PC-3 (cell line): ENCODE measurements at places on chromosomes 3 and 15.

GRCh38 chr15:36265422-36265821 is 314.0 kb upstream of the CDIN1 start:
- DNase-seq = peak; percentile 17

DNA sequence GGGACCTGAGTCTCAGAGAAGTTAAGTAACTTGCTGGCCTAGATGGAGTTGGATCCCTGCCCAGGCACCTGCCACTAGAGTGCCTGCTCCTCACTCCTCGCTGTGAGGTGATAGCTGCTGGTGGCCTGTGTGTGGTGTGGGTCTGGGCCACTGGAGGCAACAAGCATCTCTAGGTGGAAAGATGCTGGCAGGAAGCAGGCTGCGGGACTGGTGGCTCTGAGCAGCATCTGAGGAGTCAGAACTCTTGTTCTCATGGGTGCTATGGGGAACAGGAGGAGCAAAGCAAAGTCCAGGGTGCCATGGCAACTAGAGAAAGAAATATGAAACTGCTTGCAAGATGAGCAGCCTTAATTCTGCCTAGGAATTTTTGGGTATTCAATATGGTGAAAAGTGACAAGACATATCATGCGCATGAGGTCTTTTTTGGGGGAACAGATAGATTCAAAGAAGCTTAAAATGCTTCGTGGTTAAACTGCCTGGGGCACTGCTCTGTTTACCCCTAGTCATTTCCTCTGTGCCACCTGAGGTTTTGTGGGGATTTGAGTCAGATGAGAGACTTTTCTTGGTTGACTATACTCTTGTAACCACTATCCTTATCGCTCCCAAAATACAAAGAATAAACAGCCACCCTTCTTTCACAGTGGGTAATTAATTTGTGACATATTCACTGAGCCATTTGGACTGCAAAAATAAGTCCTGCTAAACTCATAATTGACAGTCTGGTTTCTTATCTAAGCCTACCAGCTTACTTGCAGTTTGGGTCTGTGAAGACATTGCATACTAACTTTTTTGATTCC is 50.3 kb downstream of the MED12L start:
- peak; percentile 35 for DNase-seq

DNA sequence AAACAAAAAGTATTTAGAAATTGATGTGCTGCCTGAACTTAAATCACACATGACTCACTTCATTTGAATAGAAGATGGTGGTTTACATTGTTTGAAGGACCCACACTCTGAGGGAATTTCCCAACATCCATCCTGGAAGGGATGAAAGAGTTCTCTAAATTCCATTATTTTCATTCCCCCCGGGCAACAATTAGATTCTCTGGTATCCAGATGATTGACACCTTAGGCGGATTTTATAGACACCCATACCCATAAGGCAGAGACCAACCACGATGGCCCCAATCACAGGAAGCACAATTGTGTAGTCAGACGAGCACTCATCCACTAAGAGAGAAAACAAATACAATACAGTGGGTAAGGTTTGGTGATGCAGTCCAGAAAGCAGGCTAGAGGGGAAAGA is 24.6 kb upstream of the MCCC1 start:
- DNase-seq = peak; percentile 68

DNA sequence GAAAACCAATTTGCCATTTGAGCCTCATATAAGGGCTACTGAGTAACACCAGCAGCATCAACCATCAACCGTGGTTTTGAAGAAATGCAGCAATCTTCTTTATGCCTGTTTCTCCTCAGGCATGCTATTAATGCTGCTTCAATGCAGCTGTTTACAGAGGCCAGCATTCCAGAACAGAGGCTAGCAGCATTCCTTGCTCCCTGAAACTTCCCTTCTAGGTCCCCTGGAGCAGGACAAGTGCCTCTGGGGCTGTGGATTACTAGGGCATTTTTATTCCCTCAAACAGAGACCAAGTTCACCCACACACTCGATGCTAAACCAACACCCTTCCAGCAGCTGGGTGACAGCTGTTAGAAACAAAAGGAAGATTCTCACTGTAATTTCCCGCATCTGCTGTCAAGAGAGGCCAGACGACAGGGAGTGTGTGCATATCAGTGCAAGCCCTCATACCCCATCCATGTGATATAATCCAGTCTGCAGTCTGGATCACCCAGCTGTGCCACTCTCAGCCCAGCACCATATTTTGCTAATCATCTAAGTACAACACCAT is 57.5 kb downstream of the HOMER2 start:
- no peak for DNase-seq

DNA sequence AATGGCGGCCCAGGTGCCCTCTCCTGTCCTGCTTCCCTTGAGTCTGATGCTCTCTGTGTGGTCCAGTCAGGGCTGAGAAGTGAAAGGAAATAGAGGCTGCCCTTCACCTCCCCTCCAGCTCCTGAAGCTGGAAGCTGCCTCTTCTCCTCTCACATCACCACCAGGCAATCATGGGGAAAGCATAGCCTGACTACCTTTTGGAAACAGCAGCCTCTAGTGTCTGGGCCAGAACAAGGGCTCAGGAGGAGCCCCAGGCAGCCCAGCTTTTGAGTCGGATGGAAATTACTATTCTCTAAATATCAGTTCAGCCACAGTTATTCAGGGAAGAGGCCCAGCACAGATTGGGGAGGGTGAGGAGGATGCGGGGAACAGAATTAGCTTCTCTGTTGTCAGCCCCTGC is 43.3 kb upstream of the CCDC174 start:
- DNase-seq = peak; percentile 17

DNA sequence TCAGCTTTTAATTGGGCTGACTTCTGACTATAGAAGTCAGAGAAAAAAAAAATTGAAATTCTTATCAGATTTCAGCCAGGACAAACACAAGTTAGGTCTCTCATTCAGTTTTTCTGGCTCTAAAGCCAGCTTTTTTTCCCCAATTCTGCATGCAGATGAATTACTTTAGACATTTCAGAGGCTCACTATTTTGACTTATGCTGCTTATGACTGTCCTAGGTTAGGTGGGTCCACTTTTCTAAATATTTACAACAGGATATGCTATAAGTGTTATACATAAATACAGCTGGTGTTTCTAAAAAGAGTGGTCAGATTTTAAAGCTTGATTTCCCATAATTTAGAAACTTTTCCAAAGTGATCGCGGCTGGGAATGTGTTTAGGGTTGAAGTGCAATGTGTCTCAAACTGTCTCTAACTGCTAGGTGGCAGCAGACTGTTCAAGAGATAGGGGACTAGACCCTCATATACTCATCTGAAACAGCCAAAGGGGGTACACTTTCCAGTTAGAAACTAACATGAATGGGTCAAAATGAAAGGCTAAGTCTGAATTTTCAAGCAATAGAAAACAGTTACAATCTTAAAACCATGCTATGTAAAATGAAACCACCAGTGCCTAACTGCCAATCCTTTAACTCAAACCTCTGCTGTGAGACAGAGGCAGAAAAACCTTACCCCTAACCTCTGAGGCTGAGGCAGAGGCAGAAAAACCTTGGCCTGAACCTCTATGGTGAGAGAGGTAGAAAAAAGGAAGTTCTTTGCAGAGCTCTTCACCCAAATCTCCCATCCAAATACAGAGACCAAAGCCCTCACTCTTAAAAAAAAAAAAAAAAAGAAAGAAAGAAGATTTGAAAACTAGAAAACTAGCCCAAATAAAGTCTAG is 596.0 kb downstream of the NTRK3 start:
- no peak for DNase-seq
